Activated CD4-positive, alpha-beta T cell treated with anti-CD3 and anti-CD28 coated beads, Interleukin-2, amount 50 U/mL, for 4 hours (primary cell): ENCODE measurements at places on chromosomes 5 and 9.

DNA sequence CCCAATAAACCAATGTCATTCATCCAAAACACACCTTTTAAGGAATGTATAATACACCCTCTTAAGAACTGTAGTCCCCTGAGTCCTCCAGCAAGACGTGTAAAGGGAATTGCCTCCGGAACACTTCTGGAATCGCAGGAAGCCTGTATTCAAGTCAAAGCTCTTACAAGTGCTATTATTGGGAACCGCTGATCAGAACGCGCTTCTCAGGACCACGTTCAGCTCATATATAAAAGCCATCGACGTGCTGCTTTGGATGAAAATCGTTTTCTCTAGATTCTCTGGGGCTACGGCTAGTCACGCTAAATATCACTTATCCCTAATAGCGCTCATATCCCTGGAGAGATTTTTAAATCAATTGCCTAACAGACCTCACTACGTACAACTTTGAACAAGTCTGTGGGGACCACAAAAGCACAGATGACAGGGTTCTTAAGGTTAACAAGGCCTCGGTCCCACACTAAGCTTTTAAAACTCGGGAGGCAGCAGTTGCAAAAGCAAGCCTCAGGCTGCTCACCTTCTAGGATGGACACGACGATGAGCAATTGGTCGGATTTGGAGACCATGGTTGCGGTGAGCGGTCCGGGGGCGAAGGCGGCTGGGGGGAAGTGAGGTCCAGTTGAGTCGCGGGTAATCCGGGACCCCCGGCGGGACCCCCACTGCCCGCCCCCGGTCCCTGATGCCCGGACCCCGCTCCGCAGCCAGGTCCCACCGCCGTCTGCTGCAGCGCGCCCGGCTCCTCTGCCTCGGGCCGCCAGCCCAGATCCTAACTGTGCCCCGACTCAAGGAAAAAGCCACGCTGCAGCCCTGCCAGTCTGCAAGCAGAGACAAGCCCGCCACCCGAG is 548 bp downstream of the CEP120 start:
- DNase-seq = peak; percentile 16

DNA sequence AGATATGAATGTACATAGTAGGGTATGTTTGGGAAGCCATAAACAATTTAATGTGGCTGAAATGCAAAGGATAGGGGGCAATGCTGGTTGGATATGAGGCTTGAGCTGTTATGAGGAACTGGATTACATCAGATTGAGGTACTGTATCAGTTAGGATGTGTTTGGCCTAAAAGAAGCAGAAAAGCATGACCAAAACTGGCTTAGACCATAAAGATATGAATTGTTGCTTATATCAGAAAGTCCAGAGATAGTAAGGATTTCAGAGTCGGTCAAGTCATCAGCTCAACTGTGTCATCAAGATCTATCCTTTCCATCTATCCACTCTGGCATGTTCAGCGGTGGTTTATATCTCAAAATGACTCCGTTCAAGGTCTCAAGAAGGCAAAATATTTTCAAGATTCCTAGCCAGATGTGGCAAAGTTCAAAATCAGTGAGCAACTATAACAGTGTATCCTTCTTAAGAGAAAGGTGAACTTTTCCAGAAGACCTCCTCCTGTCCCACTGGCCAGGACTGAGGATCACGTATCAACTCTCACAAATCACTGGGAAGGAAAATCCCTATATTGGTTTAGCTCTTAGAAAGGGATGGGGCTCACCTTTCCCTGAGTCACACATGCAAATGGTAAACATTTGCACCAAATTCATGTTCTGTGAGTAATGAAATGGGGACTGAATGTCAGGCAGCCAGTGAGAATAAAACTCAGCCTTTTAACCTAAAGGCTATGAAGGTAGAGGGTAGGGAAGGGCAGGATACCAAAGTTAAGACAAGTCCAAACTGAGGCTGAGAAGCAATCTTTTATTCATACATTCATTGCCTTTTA is 257.8 kb downstream of the TRIM32 start:
- no peak for DNase-seq

GRCh38 chr9:100394816-100395215 is 32.1 kb upstream of the MSANTD3 start:
- DNase-seq = no peak

- no peak for DNase-seq
These were observed 37.6 kb downstream of the ROPN1L start for GRCh38 chr5:10479154-10479721.

DNA sequence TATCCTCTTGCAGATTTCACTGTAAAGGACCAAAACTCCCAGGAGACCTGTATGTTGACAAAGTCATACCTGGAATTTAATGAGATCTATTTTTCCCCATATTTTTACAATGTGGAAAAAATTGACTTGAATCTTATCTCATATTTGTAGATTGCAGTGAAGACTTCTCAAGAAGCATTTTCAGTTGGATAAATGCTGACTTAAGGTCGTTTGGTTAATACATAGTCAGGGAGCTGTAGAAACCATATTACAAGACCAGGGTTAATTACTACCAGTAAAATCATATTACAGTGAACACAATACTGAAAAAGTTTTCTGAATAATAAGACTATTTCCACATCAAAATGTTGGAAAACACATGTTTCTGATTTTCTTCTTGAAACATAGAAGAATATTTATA is 119.8 kb downstream of the ATG10 start:
- DNase-seq = no peak

GRCh38 chr9:135519179-135519971 is 1.9 kb upstream of the LCN1 start:
- no peak for DNase-seq

DNA sequence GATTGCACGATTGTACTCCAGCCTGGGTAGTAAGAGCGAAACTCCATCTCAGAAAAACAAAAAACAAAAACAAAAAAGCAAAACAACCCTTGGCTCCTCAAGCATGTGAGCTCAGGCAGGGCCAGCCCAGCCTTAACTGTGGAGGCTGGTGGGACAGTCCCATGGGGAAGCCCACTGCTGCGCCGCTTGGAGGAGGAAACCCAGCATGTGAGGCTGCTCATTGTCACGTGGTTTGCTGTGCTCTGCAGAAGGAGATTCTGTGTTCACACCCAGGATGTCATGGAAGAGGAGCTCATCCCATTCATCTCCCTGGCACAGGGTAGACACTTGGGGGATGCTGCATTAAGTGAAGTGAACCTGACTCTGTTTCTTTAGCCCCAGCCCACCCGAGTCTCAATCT is 4.0 kb downstream of the ZBED3 start:
- no peak for DNase-seq

DNA sequence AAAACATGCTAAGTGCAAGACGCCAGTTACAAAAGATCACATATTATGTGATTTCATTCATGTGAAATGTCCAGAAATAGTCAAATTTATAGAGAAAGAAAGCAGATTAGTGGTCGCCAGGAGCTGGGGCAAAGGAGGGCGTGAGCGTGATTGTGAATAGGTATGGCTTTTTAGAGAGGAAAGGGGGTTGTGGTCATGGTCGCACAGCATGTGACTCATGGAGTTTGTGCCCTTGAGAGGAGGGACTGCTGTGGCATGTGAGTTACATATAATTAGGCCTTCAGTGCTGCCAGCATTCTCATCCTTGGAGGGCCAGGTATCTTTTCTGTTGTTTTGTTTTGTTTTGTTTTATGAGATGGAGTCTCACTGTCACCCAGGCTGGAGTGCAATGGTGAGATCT is 21.2 kb upstream of the MARCHF6 start:
- DNase-seq = no peak

DNA sequence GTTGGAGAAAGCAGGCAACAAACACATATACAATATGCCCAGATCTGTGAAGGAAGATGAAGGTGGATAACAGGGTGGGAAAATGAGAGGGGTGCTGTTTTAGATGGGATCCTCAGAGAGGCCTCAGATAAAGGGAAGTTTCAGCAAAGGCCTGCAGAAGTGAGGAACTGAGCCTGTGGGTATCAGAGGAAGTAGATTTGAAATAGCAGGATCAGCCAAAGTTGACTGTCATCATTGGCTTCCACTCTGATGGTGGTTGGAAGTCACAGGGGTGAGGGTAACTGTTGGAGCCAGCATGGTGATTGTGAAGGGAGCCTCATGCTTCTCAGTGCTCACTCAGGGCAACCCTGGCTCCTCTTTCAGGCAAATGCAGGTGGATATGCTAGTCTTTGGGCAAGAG is 607.2 kb upstream of the CLINT1 start:
- DNase-seq = no peak

GRCh38 chr9:11269036-11269435 is 656.2 kb upstream of the PTPRD start:
- no peak for DNase-seq

DNA sequence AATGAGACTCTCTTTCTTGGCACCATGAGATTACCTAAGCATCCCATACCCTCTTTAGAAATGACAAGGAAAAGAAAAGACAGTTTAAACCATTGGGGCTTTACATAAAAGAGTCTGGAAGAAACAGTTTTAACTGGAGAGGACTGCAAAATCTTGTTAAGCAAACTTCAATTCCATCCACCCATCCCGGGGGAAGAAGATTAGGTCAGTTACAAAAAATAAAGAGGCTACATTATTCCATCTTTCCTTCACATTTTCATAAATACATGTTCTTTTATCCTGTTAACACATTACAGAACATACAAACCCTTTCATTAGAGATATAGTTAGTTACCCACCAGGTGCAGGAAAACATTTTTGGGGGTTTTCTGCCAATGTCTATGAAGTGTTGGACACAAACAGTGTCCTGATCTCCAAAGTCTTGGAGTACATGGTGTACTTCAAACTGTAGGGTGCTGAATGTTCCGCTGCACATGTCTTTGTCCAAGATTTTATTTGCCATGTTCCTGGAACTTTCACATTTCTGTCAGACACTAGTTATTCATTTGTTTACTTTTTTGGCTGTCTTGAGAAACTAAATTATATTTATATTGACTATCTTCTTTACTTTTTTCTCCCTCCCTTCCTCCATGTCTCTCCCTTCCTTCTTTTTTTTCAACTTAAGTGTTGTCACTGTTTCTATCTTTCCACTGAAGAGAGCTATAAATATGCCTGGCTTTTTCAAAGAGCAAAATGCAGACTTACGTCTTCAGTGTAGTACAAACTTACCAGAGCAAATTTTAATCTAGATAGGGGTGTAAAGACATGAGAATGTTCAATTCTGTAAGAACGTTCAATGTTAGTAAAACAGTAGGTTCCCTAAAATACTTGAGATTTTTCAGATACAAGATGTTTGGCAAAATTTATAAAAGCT is 410.9 kb upstream of the PRR16 start:
- no peak for DNase-seq

DNA sequence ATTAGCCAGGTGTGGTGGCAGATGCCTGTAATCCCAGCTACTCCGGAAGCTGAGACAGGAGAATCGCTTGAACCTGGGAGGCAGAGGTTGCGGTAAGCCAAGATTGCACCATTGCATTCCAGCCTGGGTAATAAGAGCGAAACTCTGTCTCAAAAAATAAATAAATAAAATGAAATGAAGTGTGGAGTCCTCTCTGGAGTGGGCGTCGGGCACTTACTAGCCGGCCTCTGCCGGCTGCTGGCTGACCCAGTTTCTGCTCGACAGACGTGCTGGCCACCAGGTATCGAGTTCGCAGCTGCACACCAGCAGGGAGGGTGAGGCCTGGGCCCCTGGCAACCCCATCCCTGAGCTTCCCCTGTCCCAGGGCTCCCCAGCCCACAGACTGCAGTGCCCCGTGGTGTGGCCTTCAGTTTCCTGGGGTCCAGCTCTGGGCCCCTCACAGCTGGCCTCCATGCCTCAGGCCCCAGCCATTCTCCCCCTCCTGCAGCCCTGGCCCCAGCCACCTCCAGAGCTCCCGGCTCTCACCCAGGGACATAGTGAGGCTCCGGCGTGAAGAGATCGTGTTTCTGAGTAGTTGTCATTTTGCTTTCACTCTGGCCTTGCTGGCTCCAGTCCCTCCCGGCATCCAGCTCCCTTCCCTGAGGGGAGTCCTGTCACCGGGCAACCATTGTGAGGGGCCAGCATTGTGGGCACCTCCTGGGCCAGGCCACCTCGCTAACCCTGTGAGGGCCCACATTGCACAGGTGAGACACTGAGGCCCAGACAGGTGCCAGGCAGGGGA is 3.8 kb upstream of the STPG3 start:
- DNase-seq = no peak

DNA sequence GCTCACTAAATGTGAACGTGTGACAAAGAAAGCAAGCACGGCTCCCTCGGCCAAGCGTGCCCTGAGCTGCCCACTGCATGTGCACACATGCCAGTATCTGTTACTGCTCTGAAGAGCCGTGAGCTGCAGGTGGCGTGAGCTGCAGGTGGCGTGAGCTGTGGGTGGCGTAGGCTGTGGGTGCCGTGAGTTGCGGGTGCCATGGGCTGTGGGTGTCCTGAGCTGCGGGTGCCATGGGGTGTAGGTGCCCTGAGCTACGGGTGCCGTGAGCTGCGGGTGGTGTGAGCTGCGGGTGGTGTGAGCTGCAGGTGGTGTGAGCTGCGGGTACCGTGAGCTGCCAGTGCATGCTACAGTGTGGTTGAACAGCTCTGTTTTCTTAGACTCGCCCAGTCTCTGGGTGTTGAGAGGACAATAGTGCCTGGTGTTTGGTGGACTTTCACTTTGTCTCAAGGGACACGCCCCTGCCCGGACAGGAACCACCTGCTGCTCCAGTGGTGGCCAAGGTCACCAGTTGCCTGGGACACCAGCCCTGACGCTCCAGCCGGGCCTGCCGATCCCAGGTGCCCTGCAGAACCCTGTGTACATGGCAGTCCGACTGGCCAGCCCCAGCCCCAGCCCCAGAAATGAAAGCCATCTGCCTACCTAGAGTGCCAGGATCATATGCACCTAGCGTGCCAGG is 6.7 kb downstream of the CCDC187 start:
- no peak for DNase-seq

DNA sequence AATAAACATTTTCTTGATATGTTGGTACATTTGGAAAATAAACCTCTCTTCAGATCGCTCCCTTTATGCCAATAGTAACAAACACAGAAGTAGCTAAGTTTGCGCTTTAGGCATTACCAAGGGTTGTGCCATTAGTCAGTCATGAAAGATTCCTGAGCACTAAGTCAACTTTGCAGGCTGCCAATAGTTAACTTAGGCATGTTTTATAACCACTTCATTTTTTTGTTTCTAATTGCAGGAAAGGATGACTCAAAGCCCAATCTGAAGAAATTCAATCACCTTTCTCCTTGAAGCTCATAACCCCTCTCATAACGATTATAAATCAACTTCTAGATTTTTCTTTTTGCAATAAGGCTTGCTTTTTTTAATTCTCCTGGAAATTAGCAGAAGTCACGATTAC is 517.0 kb downstream of the AGTPBP1 start:
- DNase-seq = no peak

DNA sequence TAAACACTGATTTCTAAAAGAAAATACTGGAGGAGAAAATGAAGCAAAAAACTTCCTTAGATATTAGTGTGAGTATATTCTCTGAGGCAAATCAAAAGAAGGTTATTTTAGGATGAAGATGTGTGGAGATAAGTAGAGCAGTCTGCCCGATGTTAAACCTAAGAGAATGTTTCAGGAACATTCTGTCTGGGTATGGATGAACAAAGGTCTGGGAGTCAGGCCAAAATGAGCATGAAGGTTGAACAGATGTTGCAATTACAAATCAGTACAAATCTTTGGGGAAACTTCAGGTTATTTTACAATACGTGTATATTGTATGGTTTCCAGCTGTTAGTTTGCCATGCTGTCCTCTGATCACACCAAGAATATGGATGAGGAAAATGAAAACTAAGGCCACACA is 14.4 kb upstream of the CEP78 start:
- DNase-seq = no peak

- peak; percentile 41 for DNase-seq
These were observed at the start of gene RASGEF1C for GRCh38 chr5:180209137-180209581. RASGEF1C (minus strand) TSS chr5:180209211; CDS start chr5:180138052, 71,159 bp downstream.
